ENCODE measurements at places on chromosomes 12 and 14.

GRCh38 chr12:31507966-31508365 lies 83.0 kb downstream of the DENND5B start:
- DNase-seq = no peak

DNA sequence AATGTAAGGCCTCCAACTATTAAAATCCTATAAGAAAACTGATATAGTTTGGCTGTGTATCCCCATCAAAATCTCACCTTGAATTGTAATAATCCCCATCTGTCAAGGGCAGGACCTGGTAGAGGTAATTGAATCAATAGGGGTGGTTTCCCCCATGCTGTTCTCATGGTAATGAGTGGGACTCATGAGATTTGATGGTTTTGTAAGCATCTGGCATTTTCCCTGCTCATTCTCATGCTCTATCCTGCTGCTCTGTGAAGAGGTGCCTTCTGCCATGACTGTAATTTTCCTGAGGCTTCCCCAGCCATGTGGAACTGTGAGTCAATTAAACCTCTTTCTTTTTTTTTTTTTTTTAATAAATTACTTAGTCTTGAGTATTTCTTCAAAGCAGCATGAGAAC lies 31.9 kb downstream of the TSPAN19 start:
- no peak for DNase-seq

GRCh38 chr12:102342281-102343006 lies 137.9 kb downstream of the IGF1 start:
- DNase-seq = no peak

DNA sequence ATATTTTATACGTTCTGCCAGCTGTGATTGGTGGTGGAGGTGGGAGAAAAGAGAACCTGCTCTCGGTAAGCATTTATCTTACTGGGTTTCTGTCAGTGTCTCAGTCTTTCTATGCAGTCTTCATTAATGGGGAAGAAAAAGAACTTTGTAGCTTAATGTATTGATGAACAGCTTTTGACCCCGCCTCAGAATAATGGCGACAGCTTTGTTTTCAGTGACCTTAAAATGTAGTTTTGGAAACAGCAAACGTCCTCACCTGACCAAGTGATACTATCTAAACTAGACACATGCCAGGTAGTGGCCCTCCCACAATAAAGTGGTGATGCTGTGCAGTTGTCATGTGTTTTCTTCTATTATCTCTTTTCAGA lies 1.4 kb downstream of the DACT1 start:
- DNase-seq = no peak

DNA sequence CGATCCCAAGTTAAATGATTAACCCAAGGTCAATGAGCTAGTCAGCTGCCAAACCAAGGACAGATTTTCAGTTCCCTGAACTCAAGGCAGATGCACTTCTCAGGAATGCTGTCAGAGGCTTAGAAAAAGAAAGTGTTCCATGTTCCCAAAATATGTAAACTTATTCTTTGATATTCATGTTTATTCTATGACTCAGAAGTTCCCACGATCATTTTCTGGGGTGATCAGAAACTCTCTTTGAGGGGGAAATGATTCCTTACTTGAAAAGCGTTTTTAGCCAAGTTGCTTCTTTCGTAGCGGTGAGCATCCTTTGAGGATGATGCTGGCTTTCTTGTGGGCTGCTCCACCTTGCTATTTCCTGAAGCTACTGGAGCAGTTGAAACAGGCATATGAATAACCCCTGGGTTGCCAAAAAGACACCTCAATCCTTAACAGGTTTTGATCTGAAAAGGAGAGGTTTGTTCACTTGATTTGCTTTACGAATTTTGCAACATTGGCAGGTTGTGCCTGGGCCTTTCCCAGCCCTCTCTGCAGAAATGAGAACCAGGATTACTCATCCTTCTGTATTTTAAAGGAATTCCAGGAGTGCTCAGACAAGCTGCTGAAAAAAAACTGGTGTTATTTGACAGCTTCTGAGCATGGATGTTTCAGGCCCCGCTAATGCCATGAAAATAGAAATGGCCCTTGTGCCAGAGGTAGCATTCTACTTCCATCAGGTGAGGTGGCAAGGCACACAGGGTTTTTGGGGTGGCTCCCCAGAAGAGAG lies 121.4 kb upstream of the HIF1A start:
- no peak for DNase-seq

- DNase-seq = no peak
These were observed 11.7 kb upstream of the CACNA2D4 start for GRCh38 chr12:1929985-1930802.

GRCh38 chr14:98203421-98203820 lies 1068.6 kb downstream of the BCL11B start:
- no peak for DNase-seq

DNA sequence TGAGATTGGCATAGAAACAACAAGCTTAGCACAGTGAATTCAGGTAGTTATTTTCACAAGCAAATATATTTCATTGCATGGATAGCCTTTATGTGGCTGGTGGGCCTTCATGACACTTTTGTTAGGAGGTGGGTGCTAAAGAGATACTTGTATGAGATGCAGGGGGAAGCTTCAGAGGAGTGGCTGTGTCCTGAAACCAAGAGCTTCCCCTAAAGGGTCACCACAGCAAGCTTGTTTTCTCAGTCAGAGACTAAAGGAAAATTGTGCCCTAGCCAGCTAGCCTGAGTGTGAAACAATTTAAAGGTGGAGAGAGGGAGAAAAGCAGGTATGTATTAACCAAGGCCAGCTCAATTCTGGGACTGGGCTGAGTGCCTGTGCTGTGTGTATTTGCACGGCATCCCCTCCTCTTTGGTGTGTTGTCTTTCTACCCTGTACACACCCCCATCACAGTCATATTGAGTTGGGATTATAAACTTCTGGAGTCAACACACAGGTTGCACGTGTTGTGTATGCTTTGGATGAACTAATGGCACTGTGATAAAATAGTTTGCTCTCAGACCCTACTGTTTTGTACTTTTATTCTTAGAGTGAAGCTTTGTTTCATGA lies 79.2 kb downstream of the RASSF8 start:
- DNase-seq = no peak

DNA sequence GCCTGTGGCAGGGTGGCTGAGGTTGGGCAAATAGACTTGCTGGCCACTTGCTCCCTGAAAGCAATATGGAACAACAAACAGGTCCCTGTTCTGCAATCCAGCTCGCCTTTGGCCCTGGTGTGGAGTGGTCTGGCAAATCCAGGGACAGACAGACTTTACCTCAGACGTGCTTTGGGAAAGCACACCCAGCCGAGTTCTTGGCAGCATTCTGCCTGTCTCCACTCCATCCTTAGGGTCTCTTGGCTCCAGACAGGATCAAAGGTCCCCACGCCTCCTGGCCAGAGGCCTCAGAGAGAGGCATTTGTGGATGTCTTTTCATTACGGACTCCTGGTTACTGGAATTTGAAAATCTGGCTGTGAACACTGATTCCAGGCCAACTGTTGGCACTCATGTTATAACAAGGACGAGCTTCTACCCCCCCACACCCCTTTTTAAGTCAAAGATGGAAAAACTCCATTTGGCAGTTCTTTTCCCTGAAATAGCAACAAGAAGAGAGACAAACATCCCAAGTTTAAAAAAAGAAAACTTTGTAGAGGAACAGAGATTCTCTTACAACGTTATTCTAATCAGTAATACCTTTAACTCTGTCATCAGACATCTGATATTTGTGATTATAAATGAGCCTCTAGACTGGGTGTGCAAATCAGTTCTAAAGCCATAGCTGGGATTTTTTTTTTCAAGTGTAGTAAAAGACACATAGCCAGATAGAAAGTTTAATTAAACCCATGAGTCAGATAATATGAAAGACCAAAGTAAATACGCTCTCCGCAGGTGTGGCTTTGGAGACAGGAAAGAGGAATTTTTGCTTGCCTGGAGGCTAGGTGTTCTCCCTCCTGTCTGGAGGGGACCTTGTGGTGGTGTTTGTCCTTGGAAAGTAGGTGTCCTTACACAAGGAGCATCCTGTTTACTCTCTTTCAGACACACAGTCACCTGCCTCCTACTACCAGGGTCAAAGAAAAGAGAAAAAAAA lies 60.7 kb downstream of the GALNT8 start:
- no peak for DNase-seq

GRCh38 chr12:92434607-92435025 lies 268.2 kb upstream of the PLEKHG7 start:
- no peak for DNase-seq

DNA sequence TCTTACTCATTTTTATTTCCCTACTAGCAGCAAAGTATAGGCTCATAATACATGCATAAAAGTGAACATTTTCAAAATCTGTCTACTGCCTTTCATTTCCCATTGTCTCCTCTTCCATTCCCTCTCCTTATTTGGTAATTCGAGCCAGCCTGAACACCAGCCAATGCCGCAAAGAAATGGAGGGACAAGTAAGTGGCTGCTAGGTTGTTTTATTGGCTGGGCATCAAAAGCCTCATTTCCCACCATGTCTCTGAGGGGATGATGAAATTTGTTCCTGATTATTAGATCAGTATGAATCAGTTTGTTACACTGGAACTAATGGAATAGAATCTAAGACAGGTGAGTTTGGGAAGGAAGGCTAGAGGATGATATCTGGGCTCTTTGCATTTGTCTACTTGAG lies 143.5 kb downstream of the KCNA5 start:
- no peak for DNase-seq

GRCh38 chr12:43836475-43836989 lies 651 bp downstream of the TMEM117 start:
- DNase-seq = peak; percentile 59

DNA sequence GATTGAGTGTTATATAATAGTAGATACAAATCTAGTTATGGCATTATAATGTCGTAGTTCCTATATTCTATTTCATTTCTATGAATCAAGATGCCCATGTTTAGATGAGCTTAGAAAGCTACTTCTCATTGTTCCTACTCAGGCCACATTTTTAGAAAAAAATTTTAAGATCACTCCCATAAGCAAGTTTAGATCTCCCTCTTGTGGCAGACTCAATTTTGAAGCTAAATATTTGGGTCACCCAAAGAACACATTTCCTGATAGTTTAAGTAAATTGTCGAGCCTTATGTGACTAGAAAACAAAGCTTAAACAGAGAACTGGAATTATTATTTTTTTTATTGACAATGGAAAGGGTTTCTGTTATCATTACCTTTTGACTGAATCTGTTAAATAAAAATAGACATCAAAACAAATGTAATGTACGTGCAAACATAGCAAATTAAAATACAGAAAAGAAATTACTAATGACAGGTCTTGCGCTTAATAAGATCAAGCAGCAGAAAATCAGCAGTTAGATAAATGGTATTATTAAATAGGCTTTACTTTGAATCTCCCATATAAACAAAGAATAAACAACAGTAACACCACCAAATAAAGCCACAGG lies 180.2 kb downstream of the ACSS3 start:
- peak; percentile 52 for DNase-seq

DNA sequence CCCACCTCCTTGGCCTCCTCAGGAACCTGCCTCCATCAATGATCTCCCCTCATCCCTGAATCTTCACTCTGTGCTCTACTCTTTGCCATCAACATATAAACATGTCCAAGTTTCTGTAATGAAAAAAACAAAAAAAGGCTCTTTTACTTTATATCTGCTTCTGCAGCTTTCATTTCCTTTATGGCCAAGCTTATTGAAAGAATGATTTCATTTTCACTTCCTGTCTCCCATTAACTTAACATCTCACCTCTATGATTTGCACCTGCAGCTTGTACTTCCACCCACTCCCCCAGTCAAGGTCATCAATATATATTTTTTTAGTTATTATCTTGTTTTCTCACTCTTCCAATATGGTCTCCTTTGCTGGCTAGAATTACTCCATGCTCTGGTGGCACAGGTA lies 15.6 kb upstream of the RNU6-7 start:
- DNase-seq = no peak

DNA sequence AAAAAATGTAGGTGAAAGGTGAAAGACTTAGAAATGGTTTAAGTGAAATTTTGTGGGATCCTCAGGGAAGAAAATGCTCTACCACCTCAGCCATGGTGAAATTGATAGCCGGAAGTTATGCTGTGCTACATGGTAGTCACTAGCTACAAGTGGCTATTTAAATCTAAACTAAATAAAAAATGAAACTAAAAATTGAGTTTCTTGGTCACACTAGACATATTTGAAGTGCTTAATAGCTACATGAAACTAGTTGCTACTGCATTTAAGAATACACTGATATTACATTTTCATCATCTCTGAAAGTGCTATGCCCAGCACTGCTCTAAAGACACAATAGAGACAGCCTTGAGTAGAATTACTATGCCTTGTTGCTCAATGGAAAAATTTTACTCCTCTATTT lies 10.3 kb upstream of the SLCO1B3 start:
- DNase-seq = no peak

GRCh38 chr14:94971750-94972149 lies 185.6 kb downstream of the DICER1 start:
- DNase-seq = no peak

GRCh38 chr14:36241183-36241582 lies 64.7 kb upstream of the PTCSC3 start:
- no peak for DNase-seq

- DNase-seq = no peak
These were observed 32.9 kb upstream of the SYCP3 start for GRCh38 chr12:101772012-101772775.

GRCh38 chr12:87119713-87120112 lies 863.5 kb upstream of the MGAT4C start:
- DNase-seq = no peak

Data from kidney capillary endothelial cell (primary cell).